Posterior vena cava (tissue), 2 donors: ENCODE measurements at places on chromosomes 4 and X.

- no peak for DNase-seq
These were observed 322.1 kb upstream of the ARX start for GRCh38 chrX:25337841-25338240.

DNA sequence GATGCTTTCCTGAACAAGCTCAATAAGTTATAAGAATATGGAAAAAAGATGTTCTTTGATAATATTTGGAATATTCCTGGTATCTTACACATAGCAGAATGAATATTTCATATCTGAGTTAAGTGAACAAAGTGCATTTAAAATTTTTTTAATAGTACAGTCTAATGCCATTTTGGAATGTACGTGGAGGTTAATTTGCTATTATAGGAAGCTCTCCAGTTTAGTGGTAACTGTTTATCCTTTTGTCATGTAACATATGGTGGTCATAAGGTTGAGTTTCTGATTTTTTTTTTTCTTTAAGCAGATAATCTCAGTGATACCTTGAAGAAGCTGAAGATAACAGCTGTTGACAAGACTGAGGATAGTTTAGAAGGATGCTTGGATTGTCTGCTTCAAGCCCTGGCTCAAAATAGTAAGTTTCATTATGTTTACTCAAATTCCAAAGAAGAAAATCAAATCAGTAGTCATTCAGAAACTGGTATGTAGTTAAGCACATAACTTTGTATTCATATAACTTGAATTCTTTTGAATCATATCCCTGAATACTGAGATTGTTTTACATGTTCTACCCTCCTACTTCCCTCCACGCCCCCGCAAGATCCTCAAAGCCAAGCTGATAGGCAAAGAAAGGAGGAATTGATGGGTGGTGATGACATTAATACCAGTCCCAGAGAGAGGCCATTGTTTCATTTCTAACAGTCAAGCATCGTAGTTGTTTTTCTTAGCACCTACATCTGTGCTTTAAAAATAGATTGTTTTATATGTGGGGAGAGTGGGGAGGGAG lies 32.1 kb downstream of the RAP1GDS1 start:
- no peak for DNase-seq

DNA sequence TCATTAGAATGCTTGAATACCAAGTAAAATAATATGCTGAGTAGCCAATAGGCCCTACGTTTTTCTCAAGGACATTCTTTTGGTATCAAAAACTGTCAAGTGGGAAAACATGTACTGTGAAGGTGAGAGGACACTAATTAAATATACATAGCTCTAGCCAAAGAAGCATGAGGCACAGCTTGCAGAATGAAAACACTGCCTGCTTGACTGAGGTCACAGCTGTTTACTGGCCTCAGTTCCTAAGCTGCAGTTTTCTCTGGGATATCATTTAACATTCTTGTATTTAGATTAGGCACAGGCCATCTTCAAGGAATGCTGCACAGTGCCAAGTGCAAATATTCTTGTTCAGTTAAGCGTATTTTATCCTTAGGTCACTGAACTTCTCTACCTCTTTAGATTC lies 78.6 kb downstream of the NAP1L3 start:
- no peak for DNase-seq

DNA sequence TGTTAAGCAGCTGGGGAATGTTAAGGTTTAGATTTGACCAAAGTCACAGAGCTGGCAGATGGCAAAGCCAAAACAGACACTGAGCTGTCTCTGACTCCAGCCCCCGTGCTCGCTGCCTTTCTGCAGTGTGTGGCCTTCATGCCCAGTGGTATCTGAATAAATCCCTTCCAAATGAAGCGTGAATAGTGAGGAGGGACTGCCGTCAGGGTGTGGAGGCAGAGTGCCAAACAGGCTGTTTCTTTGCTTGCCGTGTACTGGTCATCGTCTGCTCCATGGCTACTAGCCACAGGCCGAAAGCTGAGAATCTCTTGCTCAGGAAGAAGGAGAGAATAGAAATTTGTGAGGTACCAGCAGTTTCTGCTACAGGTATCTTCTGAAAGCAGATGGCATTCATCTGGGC lies 19.7 kb downstream of the PRIMPOL start:
- DNase-seq = no peak

DNA sequence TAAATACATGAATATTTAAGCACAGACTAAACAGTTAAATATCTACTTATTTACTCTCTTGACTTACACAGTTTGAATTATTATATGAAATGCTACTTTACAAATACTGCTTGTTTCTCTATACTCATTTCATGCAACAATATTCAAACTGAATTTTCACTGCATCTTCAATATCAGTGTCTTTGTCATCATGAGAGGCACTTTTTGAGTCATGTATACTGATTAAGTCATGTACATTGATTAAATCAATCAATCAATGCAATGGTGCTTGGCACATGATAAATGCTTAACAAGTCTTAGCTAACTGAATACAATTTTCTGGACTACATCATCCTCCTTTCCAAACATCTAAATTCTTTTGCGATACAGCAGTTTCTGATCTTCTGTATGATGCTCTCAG lies 67.1 kb downstream of the CHM start:
- no peak for DNase-seq

GRCh38 chr4:126489826-126490463 lies 1142.8 kb upstream of the INTU start:
- DNase-seq = no peak

DNA sequence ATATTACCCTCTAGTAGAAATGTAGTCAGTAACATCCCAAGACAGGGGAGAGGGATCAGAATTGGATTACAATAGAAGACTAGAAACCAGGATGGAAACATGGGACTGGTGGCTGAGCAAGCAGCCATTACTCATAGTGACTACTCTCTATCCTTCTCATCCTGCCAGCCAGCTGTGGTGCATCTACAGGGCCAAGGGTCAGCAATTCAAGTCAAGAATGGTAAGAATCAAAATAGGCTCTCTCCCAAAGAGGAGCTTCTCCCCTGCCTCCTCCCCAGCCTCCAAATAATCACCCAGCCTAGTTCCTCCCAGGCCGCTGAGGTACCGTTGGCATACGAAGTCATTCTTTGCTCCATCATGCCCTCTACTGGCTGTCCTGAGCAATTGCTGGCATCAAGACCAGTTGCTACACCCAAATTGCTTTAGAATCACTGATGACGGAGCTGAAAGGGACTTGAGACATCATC lies 19.4 kb downstream of the AWAT2 start:
- no peak for DNase-seq

DNA sequence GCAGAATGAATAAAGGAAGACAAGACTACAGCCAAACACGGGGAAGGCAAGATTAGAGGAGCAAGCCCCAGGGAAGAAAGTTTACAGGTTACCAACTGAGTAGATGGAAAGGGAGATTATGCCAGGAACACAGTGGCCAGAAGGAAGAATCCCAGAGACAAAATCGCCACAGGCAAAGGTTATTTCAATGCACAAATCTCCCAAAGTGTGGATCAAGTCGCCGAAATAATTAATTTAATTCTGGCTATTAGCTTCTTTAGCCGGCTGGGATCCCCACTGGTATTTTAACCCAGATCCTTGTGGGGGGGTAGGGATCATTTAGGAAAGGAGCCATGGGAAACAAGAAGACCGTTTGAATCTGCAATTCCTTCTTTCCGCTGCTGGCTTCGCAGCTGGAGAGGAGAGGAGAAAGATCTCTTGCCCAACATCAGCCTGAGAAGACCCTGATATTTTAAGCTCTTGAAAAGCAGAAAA lies 171.0 kb downstream of the DHX15 start:
- DNase-seq = no peak

DNA sequence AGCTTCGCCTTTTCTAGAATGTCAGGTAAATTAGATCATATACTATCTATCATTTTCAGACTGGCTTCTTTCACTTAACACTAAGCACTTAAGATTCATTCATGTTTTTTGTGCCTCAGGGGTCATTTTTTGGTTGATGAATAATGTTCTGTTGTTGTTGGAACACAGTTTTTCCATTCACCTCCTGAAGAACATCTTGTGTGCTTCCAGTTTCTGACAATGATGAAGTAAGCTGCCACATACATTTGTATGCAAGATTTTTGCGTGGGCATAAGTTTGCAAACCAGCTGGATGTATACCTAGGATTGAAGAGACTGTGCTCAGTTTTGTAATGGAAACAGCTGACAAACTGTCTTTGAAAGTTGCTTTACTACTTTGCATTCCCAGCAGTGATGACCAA lies 37.6 kb downstream of the MAGEA9 start:
- no peak for DNase-seq

GRCh38 chr4:896216-896615 lies 35.9 kb downstream of the GAK start:
- no peak for DNase-seq

DNA sequence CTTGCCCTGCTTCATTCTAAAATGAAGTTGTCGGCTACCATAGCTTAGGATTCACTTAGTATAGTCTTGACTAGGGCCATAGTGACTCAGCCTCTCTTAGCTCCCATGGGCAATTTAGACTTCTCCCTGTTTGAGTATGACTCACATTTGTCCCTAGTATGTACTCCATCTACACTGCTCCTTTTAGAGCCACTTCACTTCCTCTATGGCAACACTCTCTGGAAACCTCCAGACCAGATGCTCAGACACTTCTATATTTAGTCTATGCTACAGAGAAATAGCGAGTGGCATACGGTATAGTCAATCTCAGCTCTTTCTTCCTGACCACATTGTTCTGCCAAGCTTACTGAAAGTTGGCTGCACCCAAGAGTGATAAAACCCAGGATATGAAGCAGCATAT lies 11.2 kb downstream of the MEPE start:
- DNase-seq = no peak

- no peak for DNase-seq
These were observed 175.4 kb upstream of the PSAPL1 start for GRCh38 chr4:7610022-7610670.

- DNase-seq = no peak
These were observed 24.7 kb downstream of the ACE2 start for GRCh38 chrX:15576019-15576418.

- peak; percentile 82 for DNase-seq
These were observed 9.8 kb downstream of the SPP1 start for GRCh38 chr4:87985097-87985886.

GRCh38 chr4:40317916-40318658 lies 17.0 kb upstream of the CHRNA9 start:
- DNase-seq = no peak

DNA sequence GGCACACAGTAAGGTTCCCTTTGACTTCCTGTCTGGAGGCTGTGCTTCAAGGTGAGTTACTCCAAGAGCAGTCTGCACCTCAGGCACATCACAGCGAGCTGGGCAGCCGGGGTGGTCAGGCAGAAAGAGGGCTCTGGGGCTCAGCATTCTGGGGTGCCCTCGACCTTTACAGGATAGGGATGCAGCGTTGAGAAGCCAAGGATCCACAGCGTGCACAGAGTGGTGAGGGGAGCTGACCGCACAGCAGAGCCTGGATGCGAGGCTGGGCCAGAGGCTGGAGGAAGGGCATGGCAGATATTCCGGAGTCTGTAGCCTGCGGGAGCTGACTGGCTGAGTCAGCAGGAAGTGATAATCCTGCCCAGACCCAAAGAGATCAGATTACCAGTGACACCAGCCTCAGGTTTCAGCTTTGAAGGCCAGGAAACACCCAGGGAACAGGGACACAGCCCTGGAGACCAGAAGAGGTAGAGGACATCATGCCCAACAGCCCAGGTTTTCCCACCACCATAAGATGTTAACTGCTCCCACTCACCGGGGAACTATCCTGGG lies 38.4 kb upstream of the PDLIM3 start:
- peak; percentile 82 for DNase-seq

DNA sequence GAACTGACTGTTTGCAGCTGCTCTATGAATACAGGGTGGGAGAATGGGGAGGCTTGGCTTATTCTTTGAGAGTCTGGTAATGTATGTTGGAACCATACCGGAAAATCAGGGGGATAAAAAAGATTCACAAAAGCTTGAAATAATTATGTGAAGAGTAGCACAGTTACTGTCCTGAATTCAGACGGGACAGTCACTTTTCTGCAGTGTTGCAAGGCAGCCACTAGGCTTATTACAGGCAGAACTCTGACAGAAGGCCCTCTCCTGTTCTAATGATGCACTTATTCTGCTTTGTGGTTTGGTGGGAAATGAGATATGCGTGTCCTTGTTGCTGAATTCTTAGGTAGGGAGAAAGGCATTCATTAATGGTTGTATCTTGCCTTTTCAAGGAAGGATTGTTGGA lies 37.2 kb downstream of the GUCY1B1 start:
- DNase-seq = no peak

DNA sequence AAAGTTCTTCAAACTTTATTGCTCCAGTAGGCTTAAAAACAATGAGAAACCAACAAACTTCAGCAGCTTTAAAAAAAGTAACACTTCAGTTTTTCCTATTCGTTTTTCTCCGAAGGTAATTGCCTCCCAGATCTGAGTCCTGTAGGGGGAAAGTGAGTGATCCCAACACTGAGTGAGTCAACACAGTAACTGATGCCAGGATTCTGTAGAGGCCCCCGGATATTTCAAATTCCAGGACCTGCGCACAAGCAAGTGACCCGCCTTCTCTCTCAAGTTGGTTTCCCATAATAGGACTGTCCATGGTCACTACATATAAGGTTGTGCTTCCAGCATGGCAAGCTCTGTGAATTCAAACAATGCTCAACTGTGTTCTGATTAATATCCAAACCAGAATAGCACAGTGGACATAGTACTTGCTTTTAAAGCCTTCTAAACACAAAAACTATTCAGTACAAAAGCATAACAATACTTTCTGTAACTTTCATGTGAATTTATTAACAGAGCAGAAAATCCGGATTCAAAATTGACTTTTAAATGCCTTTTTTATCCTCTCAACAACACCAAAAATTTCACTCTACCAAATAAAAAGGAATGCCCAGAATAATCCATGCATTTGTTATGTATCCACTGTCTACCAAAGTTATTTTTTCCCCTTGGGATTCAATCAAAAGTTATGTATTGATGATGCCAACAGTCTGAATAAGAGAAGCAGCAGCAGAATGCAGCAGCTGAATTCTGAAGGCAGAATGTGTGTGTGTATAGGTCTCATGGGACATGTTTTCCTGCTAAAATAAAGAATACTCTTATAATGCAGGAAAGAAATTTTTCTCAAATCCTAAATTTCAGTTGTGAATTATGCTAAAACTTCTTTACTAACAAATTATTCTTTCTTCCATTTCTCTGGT lies at the start of gene DMD:
Gene DMD (minus strand): TSS at position 194 of the 905 bp plus-strand sequence. CDS start 237 bp downstream, outside the sequence.
- peak; percentile 71 for DNase-seq

DNA sequence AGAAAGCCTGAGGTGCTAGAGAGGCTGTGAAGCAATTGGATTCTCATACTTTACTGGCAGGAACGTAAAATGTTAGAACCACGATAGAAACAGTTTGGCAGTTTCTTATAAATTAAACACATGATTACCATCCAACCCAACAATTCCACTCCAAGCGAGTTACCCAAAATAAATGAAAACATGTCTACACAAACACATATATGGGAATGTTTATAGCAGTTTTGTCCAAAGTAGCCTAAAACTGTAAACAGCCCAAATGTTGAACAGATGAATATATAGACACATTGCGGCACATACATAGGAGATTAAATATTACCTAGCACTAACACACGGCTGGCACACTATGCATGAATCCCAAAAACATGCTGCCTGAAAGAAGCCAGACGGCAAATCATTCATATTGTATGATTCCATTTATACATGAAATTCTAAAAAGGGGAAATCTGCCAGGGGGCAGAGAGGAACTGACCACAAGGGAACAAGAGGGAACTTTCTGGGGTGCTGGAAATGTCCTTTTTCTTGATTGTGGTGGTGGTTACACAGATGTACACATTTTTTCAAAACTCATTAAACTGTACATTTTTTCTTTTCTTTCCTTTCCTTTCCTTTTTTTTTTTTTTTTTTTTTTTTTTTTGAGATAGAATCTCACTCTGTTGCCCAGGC lies 50.4 kb upstream of the SLC25A4 start:
- DNase-seq = no peak

- DNase-seq = peak; percentile 73
These were observed 162.8 kb downstream of the FBXO8 start for GRCh38 chr4:174120446-174121295.

- no peak for DNase-seq
These were observed 41.0 kb upstream of the JADE1 start for GRCh38 chr4:128768373-128768996.
